ENCODE measurements at places on chromosomes 5 and 9. TPM values are rescaled to one million over a fixed set of nuclear protein-coding genes. Genes with fewer than 3 reads are reported as not detected.
A peak's percentile ranks its signal among the peaks of the same experiment; 100 is the strongest.

The OR1J2 gene
- total RNA-seq = 0.23 TPM

- no peak overlapping the region for H3K27ac ChIP-seq
- no peak for DNase-seq
Observed at GRCh38 chr5:167594750-167595149, 696.7 kb upstream of the WWC1 start.

GRCh38 chr5:128234928-128235641 is 151.5 kb downstream of the SLC12A2 start:
- no peaks in the 10 kb centered on the region for H3K36me3 ChIP-seq
- peaks cover 20% of the 10 kb centered on the region for H3K27me3 ChIP-seq
- no peak overlapping the region for H3K27ac ChIP-seq
- DNase-seq = no peak
- H3K4me1 ChIP-seq = no peaks in the 10 kb centered on the region

- peaks cover under 1% of the 10 kb centered on the region for H3K36me3 ChIP-seq
- DNase-seq = peak; percentile 41
- peak within 1 kb of the TSS; percentile 44 for H3K4me3 ChIP-seq
- H3K27ac ChIP-seq = no peak within 1 kb of the TSS
Observed at GRCh38 chr5:1445313-1445688, at the start of gene SLC6A3. Gene SLC6A3, minus strand, starts transcription at chr5:1445440. Its CDS starts 2,243 bp downstream, at chr5:1443197.

GRCh38 chr9:133568186-133568585 is 33.7 kb downstream of the ADAMTSL2 start:
- no peaks in the 10 kb centered on the region for H3K27me3 ChIP-seq
- no peak for DNase-seq
- no peak overlapping the region for H3K27ac ChIP-seq
- no peak overlapping the region for H3K4me3 ChIP-seq
- H3K36me3 ChIP-seq = no peaks in the 10 kb centered on the region

DNA sequence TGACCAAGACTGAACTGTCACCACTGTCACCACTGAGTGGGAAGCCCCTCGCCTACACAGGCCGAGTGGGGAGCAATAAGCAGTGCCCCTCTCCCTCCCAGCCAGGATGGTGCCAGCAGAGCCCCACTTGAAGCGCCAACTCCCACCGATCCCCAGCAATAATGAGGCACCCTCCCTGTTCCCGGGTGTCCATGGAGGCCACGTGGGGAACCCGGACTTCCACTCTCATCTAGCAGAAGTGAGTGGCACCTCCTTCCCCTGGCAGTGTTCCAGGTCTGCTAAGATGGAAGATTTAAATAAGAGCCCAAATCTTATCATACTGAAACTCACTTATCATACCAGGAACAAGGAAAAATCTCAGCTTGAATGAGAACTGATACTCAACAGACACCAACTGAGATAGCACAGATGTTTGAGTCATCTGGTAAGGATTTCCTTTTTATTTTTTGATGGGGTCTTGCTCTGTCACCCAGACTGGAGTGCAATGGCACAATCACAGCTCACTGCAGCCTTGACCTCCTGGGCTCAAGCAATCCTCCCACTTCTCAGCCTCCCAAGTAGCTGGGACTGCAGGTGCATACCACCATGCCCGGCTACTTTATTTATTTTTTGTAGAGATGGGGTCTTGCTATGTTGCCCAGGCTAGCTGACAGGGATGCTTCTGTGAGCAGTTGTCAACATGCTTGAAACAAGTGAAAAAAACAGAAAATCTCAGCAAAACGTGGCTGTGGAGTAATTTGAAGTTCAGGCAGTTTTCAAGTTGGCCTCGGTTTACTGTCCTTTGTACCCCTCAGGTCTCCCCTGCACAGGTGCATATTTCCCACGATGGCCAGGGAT is 29.6 kb upstream of the ASS1 start:
- DNase-seq = no peak
- no peaks in the 10 kb centered on the region for H3K4me1 ChIP-seq
- no peak overlapping the region for H3K4me3 ChIP-seq
- H3K27me3 ChIP-seq = no peaks in the 10 kb centered on the region
- H3K27ac ChIP-seq = no peak overlapping the region

DNA sequence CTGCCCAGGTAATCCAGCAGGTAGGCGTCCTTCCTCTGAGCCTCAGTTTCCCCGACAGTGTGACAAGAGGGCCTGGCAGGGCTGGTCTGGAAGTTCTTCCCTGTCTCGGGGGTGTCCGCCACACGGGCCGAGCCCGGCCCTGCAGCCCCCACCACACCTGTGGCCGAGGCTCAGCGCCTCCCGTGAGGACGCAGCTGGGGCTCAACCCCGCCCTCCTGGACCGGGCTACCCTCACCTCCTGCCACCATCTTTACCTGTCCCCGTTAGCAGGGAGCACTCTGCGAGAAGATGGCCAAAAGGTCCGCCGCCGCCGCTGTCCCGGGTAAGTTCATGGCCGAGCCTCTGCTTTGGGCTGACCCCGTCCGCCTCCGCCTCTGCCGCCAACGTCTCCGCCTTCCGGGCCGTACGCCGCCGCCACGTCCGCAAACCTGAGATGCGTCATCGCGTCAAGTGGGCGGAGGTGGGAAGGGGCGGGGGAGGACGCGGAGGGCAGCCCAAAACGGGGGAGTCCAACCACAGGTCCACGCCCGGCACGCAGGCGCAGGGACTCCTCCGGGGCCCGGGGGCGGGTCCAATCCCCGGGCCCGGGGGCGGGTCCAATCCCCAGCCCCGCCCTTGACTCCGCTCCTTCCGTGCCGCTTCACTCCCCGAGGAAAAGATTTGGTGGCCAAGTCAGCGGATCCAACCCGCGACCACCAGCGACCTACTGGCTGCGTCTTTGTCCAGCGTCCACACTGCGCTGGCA is at the start of gene LYSMD3:
TSS of gene LYSMD3 (minus strand) at position 391 of the 745 bp plus-strand sequence. CDS start 4,295 bp downstream, outside the sequence.
- H3K27me3 ChIP-seq = peaks cover 15% of the 10 kb centered on the region
- peaks cover 21% of the 10 kb centered on the region for H3K4me1 ChIP-seq
- DNase-seq = peak; percentile 94
- H3K4me3 ChIP-seq = peak within 1 kb of the TSS; percentile 99
